BE2C (cell line): ENCODE measurements at places on chromosomes 7 and 10.

GRCh38 chr10:47078393-47079203, 167.4 kb downstream of the PTPN20 start:
- no peak for DNase-seq

- DNase-seq = no peak
These were observed 16.4 kb downstream of the ADK start for GRCh38 chr10:74167443-74167842.

GRCh38 chr7:114919587-114919986, 2.3 kb upstream of the MDFIC start:
- no peak for DNase-seq

- peak; percentile 75 for DNase-seq
These were observed 8.6 kb upstream of the CRYGN start for GRCh38 chr7:151448261-151449252.

GRCh38 chr7:6279937-6280336, 7.5 kb upstream of the CYTH3 start:
- DNase-seq = no peak

- DNase-seq = no peak
These were observed 12.5 kb downstream of the GDI2 start for GRCh38 chr10:5800782-5801181.

DNA sequence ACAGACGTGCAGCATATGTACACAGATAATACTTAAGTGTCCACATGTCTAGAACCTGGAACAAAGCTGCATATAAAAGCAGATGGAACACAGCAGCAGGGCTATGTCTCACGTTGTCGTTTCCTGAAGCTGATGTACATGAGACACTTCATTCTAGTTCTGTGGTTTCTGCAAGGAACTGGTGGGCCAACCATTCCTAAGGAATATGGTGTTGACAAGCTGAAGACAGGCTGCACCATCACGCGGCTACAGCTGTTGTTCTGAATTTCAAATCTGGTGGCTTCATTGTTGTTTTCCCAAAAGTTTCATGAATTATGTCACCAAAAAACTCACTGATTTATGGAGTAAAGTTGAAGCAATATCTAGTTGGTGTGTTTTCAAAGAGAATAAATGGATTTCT, 33.7 kb downstream of the PRKAG2 start:
- DNase-seq = no peak

- no peak for DNase-seq
These were observed 135.4 kb downstream of the HIBADH start for GRCh38 chr7:27527348-27527714.

DNA sequence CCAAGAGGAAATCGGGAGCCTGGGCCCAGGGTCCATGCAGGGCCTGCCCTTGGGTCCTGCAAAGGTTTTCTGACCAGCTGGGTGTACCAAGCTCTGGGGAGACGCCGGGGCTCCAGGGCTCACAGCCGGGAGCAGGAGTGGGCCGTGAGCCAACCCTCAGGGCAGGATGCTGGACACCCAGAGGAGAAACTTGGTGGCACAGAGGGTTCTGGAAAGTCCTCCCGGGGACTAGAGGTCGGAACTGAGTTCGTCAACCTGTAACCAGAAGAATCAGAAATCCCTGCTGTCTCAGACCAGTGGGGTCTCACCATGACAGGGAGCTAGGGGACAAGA, 29.2 kb upstream of the PPP2R2D start:
- DNase-seq = no peak

DNA sequence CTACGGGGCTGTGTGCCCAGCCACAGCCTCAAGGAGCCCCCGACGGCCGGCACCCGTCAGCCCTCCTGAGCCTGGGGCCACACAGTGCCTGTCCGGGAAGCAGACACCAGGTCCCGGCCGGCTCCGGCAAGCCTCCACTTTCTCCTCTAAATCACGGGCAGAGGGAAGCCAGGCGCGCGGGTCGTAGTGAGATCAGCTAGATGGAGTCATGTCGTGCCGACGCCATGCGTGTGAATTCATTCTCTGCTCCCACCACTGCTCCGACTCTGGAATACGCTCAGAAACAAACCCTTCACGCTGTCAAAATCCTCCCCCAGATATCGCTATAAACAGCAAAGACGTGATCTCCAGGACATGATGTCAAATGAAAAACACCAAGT, 93.7 kb upstream of the DNAAF5 start:
- no peak for DNase-seq

GRCh38 chr7:36949711-36950600, 225.7 kb upstream of the AOAH start:
- DNase-seq = no peak

DNA sequence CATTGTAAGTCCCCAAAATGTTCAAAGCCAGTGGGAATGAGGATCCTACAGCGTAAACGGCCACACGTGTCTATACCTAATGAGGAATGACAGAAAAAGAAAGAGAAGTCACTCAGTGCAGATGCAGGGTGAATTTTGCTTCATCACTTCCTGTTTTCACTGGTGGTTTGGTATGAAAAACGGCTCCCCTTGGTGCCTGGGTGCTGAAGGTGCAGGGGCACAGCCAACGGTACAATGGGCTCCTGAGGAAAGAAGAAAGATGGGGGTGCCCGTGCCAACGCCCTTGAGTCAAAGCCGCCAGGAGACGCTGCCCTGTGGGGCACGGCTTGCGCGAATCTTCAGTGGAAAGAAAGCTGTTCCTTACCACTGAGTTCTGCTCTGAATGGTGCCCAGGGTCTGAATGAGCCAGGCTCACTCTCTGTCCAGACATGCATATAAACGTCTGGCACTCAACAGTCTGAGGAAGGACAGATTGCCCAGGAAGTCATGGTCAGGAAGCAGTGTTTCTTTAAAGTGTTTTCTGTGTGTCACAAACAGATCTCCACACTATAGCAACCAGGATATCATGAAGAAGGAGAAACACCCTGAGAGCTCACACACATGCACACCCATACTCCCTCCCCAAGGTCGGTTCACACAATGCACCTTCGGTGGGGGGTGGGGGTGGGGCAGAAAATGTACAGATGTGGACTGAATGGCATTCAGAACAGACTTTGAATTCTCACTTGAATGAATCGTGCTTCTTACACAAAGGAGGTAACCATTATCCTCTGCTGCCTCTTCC, 105.8 kb downstream of the ELMO1 start:
- no peak for DNase-seq

DNA sequence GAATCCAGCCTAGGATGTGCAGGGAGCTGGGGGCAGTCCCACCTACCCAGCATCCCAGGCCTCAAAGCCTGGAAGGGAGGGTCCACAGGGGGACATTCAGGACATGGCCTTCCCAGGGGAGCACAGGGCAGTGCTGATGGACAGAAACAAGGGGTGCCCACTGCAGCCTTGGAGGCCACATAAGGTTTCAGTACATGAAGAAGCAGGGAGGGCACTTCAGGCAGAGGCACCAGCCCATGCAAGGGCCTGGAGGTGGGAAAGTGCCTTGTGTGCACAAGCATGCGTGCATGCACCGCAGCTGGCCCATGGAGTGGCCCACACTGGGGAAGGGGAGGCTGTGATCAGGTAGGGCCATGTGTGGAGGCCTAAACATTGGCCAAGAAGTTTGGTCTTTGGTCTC, 9.1 kb downstream of the C10orf105 start:
- no peak for DNase-seq

GRCh38 chr10:70675496-70676161, 3.3 kb downstream of the ADAMTS14 start:
- no peak for DNase-seq

- no peak for DNase-seq
These were observed 116.2 kb downstream of the LSMEM1 start for GRCh38 chr7:112596981-112597380.

- DNase-seq = no peak
These were observed 40.9 kb downstream of the CALD1 start for GRCh38 chr7:134820295-134820694.

DNA sequence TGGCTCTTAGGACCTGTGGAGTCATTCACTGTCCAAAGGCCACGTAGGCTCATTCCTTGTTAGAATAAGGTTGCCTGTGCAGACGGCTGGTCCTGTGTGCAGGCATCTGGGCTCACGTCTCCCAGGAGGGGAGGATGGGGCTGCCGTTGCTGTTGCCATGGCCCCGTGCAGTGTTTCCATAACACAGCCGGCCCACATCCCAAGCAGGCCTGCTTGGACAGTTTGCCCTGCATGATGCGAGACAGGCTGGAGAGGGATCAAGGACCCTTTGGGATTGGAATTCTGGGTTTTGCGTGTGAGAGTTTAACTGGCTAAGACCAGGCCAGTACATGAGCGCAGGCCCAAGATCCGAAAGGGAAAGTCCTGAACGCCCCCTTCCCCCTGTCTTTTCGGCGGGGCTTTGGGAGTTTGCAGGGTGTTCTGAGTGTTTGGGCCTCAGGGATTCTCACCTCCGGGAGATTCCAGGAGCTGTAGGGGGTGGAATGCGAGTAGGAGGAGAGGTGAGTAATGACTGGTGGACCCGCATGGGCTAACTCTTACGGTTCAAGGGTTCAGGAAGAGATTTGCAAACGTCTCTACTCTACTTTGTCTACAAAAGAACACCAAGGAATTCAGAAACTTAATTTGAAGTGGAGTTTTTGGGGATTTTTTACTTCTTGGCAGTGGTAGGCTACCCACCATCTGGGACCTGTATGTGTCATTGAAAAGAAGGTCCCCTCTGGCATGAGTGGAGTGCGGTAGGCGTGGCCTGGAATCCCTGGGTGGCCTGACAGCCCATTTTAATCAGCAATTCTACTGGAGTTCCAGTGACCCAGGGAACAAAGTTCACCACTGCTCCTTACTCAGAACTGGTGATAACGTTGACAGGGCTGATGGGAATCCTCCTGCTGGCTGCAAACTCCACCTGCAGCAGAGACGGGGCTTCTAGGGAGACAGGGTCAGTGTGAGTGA, 125.4 kb downstream of the ITIH5 start:
- DNase-seq = no peak

DNA sequence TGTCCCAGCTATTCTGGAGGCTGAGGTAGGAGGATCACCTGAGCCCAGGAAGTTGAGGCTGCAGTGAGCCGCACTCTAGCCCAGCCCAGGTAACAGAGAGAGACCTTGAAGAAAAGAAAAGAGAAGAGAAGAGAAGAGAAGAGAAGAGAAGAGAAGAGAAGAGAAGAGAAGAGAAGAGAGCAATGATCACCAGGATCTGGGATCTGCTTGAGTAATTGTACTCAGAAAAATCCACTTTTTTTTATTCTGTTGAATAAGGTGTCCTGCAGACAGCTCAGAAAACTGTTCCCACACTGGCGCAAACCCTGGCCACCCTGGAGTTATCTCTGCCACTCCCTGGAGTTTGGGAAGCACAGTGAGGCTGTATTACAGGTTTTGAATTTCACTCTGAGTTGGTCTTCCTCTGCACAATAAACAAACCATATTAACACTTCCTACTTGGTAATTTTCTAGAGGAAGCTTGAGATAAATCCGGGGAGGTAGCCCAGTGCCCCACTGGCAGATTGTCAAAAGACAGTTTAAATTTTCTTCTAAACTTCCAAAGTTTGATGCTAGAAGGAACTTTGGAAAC, 9.6 kb upstream of the OAT start:
- DNase-seq = no peak

DNA sequence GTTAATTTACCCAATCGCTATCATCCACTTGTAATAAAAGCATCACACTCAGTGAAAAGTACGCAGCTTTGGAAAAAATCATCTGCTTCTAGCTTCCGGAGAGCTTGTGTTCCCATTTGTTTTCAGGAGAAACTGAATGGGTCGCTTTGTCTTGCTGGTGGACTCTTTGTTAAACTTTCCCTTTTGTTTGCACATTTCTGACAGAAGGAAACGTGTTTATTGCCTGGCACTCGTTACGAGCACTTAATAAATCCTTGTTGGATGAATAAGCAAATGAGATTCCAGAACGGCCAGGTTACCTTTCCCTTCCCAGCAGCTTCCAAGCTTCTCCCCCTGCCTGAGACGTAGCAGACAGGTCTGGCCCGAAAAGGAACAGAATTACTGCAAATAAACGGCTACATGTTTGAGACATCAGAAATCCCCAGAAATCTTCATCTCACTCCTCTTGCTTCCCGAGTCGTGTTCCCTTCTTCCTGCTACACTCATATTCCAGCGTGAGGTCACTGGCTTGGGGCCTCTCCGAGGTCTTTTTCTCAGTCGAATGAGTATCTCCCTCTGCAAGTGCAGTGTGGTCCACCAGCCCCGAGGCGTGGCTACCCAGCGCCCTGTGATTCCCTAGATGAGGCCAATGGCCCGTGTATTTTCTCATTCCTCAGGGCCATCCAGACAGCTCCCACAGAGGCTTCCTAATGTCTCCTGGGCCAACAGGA, 167.2 kb downstream of the FRMD4A start:
- DNase-seq = no peak
